NCI-H2227 treated with DMSO at 0.1 percent for 48 hours (cell line): ENCODE measurements at places on chromosomes 11 and 22.

DNA sequence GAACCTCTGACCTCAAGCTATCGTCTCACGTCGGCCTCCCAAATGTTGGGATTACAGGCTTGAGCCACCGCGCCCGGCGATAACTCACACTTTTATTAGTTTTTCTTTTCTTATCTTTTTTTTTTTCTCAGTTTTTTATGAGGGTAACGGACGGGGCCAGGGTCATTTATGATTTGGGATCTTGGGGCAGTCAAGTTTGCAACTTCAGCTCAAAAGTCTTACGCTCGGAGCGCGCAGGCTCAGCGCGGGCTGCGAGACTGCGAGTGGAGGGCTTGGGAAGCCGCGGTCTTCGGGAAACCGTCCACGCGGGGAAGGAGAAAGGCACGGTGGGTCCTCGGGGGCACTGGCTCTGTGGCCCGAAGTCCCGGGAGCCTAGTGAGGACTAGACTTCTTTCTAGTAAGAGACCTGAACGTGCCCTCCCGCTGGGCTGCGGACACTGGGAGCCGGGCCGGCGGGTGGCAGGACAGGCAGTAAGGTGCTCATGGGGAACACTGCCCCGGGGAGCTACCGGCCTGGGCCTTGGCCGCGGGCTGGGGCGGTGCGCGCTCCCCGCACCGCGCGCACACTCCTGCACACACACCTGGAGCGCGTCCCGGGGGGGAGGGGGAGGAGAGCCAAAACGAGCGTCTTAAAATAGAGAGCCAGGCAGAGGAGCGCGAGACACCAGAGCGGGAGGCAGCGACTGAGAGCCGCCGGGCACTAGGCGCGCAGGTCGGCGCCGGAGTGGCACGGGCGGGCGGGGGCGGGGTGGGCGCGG lies 476 bp upstream of the BARX2 start:
- no peak for DNase-seq

- no peak for DNase-seq
Measured at GRCh38 chr22:45491841-45492240, 10.8 kb upstream of the FBLN1 start.

DNA sequence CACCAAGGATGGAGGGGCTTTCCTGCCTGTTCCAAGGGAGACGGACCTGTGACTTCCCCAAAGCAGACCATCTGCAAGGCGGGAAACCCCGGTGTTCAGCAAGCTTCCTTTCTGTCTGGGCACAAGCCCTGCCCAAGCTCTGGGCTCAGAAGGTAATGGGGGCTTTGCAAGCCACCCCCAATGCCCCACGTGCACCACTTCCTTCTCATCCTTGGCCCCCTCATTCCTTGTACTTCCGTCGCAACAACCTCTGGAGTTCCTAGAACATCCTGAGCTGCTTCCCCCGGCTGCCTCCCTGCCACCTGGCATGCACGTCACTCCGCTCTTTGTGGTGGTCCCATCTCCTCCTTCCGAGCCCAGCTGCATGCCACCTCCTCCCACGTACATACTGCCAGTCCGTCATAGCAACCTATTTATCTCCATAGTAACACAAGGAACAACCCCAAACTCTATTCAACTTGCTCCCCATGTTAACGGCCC lies 3.9 kb downstream of the MYEOV start:
- DNase-seq = no peak

- DNase-seq = no peak
Measured at GRCh38 chr11:92278791-92279433, 54.3 kb downstream of the FAT3 start.

GRCh38 chr11:46565232-46565840 lies 28.5 kb downstream of the AMBRA1 start:
- DNase-seq = no peak

DNA sequence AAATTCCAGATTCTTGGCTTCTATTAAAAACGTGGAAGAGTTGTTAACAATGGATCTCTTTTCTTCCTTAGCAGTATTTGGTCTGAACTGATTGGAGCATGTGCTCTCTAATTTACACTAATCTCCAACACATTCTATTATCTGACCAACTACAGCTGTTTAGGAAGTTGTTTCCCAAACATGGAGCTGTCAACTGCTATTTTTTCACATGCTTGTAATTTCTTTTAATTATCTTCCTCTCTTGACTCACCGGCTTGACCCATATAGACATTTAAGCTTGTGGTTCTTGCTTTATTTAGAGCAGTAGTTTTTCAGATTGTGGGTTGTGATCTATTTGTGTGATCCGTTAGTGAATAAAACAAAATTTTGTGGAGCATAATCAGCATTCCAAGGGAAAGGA lies 40.8 kb downstream of the CTNND1 start:
- no peak for DNase-seq

DNA sequence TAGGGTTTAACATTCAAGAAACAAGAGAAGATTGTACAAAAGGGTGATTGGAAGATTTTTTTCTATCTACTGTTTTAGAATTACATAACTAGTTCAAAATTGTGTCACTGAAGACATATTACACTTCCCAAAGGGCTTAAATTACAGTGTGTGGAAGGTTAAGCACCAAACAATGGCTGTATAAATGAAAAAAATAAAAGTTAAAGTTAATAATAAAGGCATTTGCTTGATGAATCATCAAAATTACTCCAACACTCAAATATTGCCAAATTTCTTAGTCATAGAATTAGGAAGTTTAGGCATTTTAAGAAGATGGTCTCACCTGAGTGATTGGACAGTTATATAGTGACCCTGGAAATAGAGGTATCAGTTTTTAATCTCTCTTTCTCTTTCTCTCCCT lies 227.6 kb upstream of the CARD18 start:
- DNase-seq = no peak

DNA sequence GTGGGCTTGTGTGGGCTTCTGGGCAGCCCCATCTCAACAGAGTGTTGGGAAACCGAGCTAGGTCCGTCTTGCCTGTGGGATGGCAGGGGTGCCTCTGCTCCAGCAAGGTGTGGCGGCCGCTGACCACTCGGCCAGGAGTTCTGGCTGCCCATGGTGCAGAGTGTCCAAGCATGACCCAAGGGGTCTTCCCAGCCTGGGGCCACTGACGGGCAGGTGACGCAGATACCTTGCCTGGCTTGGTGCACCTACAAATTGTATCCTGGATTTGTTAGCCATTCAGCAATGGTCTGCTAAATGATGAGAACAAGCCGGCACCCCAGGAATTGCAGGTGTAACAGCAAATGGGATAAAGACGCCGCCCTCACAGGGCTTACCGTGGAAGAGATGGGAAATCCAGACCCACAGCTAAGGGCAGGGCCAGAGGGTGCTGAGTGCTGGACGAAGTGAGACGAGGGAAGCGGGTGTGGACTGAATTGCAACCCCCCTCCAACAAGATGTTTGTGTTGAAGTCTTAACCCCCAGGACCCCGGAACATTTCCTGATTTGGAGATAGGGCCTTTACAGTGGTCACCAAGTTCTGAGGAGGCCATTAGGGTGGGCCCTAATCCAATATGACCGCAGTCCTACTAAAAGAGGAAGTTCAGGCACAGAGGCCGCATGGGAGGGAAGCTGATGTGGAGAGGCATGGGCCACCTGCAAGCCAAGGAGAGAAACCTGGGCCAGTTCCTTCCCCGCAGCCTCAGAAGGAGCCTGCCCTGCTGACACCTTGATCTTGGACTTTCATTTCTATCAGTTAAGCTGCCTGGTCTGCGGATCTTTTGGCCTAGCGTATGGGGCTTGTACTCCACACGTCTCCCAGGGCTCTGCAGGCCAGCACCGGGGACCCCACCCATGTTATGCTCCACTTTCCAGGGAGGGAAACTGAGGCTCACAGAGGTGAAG lies 45.2 kb upstream of the LINC01488 start:
- DNase-seq = no peak

DNA sequence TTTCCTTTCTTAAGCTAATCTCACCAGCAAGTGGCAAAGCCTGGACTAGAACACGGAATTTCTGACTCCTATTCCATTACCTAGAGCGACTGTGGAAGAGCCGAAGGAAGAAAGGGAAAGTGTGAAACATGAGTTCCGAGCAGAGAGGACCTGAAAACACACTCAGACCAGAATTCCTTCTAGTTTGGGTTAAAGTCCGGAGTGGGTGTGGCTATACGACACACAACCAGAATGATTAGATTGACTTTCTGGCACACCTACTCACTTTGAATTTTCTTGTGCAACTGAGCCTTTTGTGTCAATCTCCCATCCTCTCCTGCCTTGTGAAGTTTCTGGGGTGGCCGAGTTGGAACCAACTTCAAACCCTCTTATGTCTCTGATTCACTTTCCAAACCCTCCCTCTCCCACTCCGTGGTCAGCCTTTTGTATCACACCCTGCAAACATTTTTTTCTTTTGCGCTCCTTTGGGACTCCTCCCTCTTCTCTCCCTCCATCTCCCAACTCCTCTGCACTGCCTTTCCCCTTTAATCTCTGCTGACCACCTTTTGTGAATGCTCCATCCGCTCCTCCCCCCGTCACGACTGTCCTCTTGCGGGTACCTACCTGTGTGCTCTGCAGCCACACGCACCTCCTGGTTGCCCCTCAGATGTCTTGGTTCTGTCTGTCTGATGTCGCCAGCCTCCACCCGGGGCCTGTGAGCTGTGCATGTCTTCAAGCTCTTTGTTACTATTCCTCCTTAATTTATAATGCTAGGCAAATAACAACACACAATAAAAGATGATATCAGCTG lies 86.3 kb upstream of the BLID start:
- no peak for DNase-seq

DNA sequence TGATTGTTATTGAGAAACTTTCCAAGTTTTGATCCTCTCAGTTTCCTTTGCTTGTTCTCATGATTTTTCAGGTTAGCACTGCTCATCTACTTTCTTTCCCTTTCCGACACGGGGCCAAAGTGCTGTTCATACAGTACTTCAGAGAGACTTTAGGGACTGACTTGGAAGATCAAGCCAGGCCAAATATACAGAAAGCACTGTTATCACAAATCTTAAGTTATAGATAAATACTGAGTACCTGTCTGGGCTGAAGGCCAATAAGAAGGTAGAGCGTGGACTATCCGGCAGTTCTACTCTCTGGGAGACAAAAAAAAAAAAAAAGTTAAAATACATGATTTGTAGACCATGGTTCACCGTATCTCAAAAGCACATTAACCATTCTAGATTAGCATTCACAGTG lies 46.2 kb downstream of the AMBRA1 start:
- DNase-seq = no peak

DNA sequence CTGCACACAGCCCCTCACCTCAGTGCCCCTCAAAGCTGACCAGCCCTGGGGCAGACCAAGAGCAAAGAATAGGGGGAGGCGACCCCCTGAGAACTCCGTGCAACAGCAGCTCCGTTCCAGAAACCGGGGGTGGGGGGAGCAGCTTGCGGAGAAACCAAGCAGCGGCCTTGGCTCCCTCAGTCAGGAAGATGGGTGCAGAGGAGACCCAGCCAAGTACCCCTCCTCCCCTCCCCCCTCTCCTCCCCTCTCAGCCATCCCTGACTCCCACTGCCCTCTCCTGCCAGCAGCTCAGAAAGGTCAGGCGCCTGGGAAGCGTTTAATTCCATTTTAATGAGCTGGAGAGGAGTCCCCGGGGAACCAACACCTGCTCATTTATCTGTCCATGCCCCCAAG lies 78.9 kb downstream of the PDE2A start:
- no peak for DNase-seq

- DNase-seq = no peak
Measured at GRCh38 chr11:78325274-78325781, 92.3 kb downstream of the GAB2 start.

DNA sequence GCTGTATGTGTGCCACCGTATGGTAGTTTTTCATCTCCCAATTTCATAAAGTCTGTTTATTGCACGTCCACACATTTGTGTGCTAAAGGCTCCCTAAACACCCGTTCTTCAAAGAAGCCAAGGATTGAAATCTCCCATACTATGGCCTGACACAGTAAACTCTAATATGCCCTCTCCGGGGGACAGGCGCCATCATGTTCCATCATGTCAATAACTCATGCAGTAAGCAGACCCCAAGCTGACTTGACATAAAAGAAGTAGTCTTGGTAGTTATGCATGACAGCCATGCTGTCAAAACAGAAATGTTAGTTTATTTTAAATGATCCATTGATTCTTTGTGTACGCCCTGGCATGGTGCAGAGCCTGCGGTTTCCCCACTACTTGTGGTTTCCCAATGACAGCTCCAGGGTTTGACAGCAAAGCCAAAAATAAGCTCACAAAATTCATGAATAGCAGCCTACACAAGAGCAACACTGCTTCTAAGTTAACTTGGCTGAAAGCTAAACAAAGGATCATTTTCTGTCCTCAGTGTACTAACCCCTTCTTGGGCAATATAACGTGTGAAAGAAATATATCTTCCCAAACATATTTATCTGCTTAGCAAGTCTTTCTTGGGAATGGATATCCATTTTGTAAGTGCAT lies 56.5 kb upstream of the CABP7 start:
- DNase-seq = no peak

DNA sequence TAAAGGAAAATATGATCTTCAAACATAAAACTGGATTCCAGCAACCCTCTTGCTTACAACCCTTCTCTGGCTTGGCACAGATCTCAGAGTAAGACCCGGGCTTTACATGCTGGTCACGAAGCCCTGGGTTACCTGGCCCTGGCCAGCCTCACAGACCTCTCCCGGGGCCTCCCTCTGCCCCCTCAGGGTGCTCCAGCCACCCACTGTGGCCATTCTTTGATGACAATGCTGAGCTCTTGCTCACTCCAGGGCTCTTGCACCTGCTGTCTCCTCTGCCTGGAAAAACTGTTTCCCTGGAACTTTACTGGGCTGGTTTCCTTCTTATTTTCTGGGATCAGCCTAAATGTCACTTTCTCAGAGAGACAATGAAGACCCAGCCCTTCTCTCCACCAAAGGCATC lies 43.9 kb downstream of the C11orf96 start:
- no peak for DNase-seq

DNA sequence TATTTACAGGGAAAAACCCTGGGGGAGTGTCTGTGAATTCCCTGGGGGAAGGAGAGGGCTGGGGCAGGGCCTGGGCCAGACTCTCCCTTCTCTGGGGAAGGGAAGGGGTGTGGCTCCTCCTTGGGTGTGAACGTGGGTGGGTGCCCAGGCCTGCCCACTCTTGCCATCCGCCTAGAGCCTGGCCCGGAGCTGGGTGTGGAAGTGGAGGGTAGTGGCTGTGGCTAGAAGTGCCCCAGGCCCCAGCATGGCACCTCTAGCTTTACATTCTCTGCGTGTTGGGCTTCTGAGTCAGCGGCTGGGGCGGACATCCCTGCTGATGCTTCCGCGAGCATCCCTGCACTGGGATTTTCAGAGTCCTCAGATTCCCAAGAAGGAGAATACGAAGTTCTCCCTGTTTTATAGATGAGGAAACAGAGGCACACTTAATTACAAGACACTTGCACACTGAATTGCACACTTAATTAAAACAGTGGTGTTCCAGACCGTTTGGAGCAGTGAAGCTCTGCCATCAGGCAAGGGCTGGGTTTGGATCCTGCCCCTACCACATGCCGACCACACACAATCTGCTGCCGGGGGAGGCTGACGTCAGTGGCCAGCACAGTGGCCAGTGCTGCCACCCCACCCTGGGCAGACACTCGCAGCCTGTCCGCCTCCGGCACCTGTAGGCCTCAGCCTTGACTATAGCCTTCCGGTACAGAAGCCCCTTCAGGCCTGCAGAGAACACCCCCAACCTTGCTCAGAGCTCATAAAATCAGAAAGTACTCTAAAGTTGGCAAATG lies 7.6 kb downstream of the BAD start:
- no peak for DNase-seq
